ENCODE measurements at places on chromosomes 6 and 20.

GRCh38 chr6:14634072-14634471, 516.5 kb downstream of the CD83 start:
- DNase-seq = peak; percentile 6

DNA sequence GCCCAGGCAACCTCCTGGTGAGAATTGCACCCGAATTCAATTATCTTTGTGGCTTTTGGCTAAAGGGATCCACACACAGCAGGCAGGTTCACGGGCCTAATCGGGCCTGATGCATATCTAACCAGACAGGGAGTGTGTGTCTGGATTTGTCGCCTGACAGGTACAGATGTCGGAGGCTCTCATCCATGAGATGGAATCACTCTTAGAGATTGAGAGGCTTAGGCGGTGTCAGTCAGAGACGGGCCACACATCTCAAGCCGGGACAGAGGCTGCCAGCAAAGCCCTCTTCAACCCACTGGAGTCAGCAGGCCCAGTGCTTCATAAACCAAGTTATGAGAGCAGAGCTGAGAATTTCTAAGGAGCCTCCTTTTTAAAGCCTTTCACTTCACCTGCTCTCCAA, 247.0 kb downstream of the LRFN2 start:
- no peak for DNase-seq

DNA sequence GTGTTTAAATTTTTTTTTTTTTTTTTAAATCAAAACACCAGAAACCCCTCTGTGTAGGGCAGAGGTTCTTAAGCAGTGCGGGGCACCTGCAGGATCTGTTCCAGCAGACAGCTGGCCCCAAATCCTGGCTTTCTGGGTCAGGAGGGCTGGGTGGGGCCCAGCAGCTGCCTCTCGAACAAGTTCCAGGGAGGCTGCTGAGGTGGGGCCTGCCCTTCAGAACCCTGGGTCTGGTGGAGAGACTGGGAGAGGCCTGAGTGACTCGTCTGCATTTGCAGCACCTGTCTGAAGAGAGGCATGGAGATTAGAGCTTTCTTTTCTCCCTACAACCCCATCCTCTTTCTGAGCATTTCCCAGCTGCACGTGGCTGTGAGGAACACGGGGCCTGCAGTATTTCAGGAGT, 8.4 kb downstream of the PSMG4 start:
- no peak for DNase-seq

GRCh38 chr6:73796881-73797280, 100.9 kb downstream of the CD109 start:
- DNase-seq = no peak

DNA sequence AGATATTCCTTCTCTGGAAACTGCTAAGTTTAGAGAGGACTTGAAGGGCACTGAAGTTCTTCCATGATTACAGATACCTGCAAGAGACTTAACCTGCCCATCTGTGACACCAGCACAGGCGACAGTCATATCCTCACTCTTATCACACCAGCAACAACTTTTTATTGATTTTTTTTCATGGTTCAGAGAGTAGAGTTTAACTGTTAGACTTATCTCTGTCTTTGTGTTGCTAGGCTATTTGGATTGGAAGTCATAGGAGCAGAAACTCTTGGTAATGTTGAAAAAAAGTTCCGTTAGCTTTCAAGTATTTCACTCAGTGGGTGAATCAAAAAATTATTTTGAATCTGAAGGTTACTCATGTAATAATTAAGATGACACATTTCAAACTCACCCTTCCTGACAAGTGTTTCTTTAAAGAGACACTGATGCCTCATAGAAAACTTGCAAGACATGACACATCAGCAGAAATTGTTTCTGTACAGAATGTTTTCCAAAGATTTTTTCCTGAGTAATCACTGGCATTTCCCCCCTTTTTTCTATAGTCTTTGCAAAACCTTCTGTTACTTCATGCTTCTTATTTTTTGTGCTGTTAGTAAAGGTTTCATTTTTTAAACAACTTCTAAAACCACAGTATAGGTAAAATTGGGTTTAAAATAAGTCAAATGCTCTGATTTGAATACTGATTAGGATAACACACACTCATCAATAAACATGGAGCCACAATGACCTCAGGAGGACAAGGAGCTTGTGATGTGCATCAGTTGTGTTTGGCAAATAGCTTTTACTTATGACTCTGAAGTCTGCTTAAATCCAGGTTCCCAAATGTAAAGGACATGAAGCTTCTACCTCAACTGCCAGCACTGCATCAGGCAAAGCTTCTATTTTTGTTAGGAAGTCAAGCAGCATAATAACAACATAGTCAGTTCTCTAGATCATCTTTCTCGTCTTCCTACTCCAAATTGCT, 252.9 kb upstream of the MAN1A1 start:
- no peak for DNase-seq

GRCh38 chr6:138229663-138230179, 11.4 kb upstream of the PBOV1 start:
- DNase-seq = no peak

- no peak for DNase-seq
Observed at GRCh38 chr6:12538881-12539357, 177.6 kb upstream of the PHACTR1 start.

DNA sequence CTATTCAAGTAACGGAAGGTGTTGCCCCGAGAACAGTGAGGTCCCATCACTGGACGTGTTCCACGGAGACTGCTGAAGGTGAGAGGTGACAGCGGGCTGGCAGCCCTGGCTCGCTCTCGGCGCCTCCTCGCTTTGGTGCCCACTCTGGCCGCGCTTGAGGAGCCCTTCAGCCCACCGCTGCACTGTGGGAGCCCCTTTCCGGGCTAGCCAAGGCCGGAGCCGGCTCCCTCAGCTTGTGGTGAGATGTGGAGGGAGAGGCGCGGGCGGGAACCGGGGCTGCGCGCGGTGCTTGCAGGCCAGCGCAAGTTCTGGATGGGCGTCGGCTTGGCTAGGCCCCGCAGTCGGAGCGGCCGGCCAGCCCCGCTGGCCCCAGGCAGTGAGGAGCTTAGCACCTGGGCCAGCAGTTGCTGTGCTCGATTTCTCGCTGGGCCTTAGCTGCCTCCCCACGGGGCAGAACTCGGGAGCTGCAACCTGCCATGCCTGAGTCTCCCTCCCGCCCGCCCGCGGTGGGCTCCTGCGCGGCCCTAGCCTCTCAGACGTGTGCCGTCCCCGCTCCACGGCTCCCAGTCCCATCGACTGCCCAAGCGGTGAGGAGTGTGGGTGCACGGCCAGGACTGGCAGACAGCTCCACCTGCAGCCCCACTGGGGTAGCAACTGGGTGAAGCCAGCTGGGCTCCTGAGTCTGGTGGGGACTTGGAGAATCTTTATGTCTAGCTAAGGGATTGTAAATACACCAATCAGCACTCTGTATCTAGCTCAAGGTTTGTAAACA, 77.6 kb downstream of the RNF182 start:
- DNase-seq = no peak

GRCh38 chr20:39112178-39112743, 150.1 kb downstream of the DHX35 start:
- DNase-seq = no peak

GRCh38 chr6:56528412-56528841, 114.3 kb downstream of the DST start:
- no peak for DNase-seq

GRCh38 chr20:12927489-12927888, 81.3 kb upstream of the SPTLC3 start:
- no peak for DNase-seq

GRCh38 chr20:37305839-37306238, 16.4 kb downstream of the MANBAL start:
- no peak for DNase-seq

- no peak for DNase-seq
Observed at GRCh38 chr20:38109591-38110524, 55.2 kb downstream of the TGM2 start.

DNA sequence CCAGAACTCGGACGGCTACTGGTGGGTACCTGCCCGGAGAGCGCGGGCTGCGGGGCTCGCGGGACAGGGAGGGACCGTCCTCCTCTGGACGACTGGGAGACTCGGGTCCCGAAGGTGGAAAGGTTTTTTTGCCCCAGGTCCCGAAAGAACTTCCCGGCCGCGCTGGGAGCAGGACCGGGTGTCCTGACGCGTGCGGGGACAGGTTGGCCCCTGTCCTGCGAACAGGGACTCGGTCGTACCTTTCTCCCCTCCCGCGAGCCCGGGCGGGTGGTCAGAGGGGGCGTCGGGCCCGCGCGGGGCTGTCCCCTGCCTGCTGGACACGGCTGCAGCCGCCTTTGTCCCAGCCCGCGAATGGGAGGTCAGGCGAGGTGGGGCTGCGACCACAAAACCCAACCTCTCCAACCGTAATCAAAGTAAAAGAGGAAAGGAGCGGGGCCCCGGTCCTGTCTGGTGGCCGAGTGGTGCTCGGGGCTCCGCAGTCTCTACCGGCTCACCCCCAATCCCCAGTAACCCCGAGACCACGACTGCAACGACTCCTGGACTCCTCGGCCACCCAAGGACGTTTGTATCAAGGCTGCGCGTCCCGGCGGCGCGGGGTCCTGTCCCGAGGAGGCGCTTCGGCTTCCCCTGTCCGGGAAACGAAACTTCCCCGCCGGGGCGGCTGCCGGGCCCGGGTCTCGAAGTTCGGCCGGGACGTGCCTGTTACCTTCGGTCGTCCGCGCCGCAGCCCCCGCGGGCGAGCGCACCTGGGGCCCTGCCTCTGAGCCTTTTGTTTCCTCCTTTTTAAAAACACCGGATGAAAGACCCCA, 798 bp downstream of the DSP start:
- DNase-seq = no peak

GRCh38 chr6:290111-290922, 2.0 kb upstream of the DUSP22 start:
- no peak for DNase-seq

GRCh38 chr6:141925001-141925400, 207.7 kb upstream of the GJE1 start:
- no peak for DNase-seq

DNA sequence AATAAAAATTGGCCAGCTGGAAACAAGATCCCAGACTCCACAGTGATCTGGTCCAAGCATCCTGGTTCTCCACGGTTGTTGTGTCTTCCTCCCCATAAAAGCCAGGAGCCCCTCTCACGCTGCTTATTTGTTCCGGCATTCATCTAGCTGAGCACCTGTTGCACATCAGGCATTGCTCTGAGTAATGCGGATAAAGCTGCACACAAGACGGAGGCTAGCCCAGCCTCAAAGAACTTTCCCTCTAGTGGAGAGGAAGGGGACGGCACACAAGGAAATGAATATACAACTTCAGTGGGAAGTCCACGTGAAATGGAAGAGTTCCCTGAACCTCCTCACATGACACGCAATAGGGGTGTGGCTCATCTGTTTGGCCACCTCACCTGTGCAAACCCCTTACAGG, 30.3 kb upstream of the NXT1 start:
- DNase-seq = no peak

DNA sequence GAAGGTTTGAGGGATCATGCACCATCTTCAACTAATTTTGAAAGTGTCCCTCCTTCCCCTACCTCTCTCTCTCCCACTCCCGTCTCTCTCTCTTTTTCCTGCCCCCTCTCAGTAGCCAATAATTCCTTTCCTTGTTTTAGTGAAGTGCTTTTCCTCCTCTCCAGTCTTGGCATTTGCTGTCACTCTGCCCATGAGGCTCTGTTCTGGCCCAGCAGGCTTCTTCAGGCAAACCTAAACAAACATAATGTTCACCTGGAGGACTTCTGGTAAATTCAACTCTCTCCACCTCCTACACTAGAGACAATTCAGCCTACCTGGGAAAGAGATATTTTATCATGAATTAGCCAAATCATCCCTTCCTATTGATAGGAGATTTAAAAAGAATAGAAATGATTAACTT, 320.4 kb upstream of the RNF24 start:
- DNase-seq = no peak

- DNase-seq = no peak
Observed at GRCh38 chr6:21971541-21971940, 325.3 kb downstream of the PRL start.

DNA sequence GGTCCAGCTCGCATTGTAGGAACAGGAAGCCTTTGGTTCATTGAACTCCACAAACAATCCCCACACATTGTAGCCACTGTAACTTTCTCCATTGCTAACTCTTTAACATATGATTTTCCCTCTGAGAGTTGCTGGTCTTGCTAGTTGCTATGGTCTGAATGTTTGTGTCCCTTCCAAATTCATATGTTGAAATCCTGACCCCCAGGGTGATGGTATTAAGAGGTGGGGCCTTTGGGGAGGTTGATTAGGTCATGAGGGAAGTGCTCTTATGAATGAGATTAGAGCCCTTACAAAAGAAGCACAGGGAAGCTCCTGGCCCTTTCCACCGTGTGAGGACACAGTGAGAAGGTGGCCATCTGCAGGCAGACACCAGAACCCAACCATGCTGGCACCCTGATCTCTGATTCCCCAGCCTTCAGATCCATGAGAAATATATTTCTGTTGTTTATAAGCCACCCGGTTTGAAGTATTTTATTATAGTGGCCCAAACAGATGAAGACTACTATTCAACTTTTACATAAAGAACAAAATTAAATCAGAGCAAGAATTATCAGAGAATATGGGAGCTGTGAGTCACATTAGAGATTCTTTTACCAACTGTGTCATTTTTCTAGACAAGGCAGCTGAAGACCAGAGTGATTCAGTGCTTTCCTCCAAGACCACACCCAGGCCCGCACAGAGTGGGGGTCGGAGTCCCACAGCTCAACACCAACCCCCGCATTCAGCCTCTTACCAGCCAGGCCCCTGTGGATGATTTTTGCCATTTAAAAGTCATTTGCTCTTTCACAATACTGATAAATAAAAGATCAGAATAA, 143.0 kb downstream of the SAMD5 start:
- DNase-seq = no peak

DNA sequence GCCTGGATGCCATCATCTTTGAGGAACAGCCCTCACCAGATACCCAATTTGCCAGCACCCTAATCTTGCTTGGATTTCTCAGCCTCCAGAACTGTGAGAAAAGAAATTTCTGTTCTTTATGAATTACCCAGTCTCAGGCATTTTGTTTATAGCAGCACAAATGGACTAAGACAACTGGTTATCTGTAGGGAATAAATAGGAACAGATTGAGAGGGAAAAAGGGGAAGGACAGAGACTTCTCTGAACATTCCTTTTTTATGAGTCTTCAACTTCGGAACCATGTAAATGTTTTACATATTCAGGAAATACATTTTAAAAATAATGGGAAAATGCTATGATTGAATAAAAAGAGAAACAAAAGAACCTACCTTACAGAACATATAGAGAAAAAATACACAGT, 20.9 kb downstream of the KCTD20 start:
- DNase-seq = no peak

- no peak for DNase-seq
Observed at GRCh38 chr6:151376440-151376839, 14.9 kb downstream of the ZBTB2 start.

DNA sequence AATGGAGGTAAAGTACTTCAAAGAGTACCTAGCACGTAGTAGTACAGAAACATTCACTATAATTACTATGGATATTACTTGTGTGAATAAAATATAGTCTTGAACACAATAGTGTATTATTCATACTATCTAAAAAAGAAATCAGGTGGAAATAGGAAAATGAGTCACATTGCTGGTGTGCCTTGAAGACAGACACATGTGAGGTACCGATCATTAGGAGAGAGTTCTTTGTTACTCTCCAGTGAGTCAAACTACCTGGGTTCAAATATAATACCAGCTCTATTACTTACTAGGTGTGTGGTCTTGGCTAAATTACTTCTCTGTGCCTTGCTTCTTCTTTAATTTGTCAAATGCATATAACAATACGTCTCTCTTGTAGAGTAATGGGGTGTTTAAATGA, 50.8 kb upstream of the BEND6 start:
- DNase-seq = no peak
